Activated T-cell treated with anti-CD3 and anti-CD28 coated beads for 1 hour (primary cell): ENCODE measurements at places on chromosomes 5 and 9.

DNA sequence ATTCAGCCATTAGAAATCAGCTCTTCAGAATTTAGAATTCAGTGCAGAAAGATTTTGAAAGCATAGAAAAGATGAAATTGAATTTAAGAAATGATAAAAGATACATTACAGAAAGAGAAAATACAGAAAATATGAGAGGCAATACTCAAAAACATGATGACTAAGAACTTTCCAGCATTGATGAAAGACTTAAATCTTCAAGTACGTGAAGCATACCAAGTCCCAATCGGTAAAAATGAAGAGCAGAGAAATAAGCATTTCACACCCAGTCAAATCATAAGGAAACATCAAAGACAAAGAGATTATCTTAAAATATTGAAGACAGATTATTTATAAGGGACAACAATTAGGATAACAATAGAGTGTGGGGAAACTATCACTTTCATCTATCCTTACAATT lies 35.1 kb downstream of the MUSK start:
- no peak for DNase-seq

GRCh38 chr9:33480106-33480505 lies 6.4 kb upstream of the NOL6 start:
- DNase-seq: no peak

DNA sequence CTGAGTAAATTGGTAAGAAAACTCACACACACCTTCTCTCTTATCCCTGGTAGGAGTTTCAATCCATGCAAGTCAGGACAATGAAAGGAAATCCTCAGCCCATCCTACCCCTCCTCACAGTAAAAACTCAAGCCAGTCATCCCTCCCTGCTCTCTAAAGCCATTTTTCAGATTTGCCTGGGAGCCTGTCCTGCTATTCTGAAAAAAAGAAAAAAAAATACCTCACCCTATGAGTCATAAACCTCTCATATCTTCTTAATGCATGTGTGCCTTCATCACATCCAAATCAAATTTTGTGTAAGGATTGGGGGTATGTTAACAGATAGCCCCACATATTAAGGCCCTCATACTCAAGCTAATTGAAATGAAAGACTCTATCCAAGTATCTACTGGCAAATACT lies 14.1 kb downstream of the UGT3A2 start:
- DNase-seq: no peak

GRCh38 chr9:127449332-127449966 lies 1.8 kb downstream of the RPL12 start:
- no peak for DNase-seq

DNA sequence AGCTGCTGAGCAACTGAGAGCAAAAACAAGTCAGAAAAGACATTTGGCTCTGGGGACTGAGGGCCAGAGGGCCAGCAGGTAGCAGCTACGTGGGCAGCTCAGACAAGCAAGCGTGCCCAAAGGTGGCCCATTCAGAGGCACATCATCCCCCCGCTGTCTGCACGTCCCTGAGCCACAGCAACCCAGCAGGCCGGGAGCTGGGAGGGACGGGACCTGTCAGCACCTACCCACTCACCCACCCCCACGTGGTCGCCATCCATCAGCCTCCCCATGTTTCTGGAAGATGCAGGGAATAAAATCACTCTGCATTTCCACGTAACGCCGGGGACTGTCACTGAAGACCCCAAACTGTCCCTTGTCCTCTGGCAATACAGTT lies 167.8 kb downstream of the COL23A1 start:
- DNase-seq: no peak

- DNase-seq: no peak
Observed at GRCh38 chr5:58294598-58295305, 165.1 kb downstream of the PLK2 start.

DNA sequence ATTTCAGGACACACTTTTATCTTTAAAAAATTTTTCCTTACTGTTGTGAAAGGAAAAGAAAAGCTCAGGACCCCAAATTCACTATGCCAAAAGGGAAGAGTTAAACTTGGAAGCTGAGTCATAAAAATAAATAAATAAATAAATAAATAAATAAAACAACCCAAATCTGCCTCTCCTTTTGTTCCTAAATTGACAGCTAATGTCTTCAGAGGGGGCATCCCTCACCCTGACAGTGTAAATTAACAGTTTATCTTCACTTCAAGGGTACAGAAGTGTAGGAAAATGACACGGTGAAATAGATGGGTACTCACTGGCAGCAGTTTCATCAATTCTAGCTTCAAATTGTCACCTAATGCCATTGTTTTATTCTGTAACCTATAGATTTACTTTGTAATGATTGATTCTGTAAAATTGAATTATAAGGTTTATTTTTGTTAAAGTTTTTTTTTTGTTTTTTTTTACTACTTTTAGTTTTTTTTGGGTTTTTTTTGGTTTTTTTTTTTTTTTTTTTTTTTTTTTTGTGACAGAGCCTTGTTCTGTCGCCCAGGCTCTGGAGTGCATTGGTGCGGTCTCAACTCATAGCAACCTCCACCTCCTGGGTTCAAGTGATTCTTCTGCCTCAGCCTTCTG lies 18.5 kb upstream of the ANXA1 start:
- DNase-seq: no peak

DNA sequence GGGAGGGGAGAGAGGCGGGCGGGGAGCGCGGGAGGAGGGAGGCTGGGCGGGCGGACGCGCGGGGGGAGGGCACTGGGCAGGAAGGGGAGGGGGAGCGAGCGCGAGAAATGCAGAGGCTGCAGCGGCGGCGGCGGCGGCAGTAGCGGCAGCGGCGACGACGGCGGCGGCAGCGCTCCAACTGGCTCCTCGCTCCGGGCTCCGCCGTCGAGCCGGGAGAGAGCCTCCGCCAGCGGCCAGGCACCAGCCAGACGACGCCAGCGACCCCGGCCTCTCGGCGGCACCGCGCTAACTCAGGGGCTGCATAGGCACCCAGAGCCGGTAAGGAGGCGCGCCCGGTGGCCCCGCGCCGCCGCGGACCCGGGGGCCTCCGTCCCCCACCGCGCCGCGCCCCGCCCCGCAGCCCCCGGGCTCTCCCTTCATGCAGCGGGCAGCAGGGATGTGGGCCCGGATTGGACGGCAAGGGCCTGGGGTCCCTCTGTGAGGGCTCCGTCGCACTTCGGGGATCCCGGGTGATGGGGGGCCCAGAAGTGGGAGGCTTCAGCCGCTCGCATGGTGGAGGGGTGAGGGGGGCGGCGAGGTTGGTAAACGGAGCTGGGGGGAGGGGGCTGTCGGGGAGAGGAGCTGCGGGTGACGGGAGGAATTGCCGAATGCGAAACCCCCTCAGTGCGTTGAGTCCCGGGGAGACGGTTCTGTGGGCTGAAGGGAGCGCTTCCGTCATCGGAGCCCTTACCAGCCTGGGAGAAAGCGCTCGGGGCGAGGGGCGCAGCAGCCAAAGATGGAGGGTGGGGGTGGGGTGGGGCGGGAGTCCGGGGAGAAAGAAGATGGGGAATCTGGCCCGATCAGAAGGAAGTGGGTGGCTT lies at the start of gene BASP1:
TSS of gene BASP1 (plus strand) at position 139 of the 860 bp plus-strand sequence. CDS start 57,586 bp downstream, outside the sequence.
- DNase-seq: no peak

- DNase-seq: no peak
Observed at GRCh38 chr9:76575761-76576160, 116.8 kb downstream of the GCNT1 start.

- DNase-seq: no peak
Observed at GRCh38 chr5:219991-220390, 1.9 kb downstream of the SDHA start.

- DNase-seq: no peak
Observed at GRCh38 chr9:125509476-125509875, 197.5 kb downstream of the MAPKAP1 start.

- DNase-seq: no peak
Observed at GRCh38 chr9:95077766-95078370, 239.6 kb downstream of the FANCC start.

- no peak for DNase-seq
Observed at GRCh38 chr9:84570482-84571154, 98.9 kb upstream of the NTRK2 start.

DNA sequence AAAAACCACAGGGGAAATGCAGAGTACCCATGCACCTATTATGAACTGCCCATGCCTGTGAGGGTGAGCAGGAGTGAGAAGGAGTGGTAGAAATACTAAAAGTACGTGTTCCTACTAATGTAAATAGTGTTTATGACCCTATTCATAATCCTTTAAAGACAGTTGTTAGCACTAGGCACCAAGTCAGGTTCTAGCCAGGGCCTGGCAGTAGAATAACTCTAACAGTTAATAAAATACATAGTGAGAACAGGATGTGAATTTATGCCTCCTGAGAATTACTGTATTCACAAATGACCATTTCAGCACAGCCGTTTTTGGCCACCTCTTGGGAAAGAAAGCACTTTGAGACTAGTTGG lies 103.2 kb upstream of the TARS1 start:
- DNase-seq: no peak

GRCh38 chr9:129774791-129775447 lies 22.1 kb upstream of the PTGES start:
- DNase-seq: no peak

GRCh38 chr5:6088706-6089105 lies 289.6 kb downstream of the MED10 start:
- DNase-seq: no peak

GRCh38 chr9:127176631-127177030 lies 54.2 kb upstream of the ANGPTL2 start:
- no peak for DNase-seq

GRCh38 chr5:27778121-27778520 lies 739.7 kb upstream of the CDH9 start:
- no peak for DNase-seq

GRCh38 chr9:82680179-82680935 lies 382.6 kb downstream of the RASEF start:
- no peak for DNase-seq

GRCh38 chr5:157610990-157611389 lies 35.4 kb upstream of the ADAM19 start:
- DNase-seq: no peak

DNA sequence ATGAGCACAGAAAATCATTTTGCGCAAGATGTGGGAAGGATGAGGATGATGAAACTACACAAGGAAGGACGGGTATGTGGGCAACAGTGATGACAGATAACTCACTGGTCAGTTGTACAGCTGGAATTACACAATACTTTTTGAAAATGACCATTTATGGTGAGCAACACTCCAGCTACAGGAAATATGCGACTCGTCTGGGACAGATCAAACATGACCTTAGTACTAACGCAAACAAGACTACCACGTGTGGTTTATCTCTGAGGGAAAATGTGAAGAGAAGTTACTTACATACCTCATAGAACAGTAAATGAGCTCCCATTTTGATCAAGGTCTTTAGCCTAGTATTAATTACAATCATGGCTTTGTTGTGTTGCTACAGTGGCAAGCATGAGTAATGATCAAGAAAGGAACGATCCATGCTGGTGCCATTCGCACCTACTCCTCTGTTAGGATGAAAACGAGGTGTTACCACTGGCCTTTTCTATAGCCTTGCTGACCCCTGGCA lies 456.9 kb downstream of the BNC2 start:
- DNase-seq: no peak

- no peak for DNase-seq
Observed at GRCh38 chr5:56460681-56461191, 227.6 kb upstream of the ANKRD55 start.
